HFFc6 (cell line): ENCODE measurements at places on chromosomes 7 and 10. TPM values are rescaled to one million over a fixed set of nuclear protein-coding genes. Genes with fewer than 3 reads are reported as not detected.

HOXA3 gene
- total RNA-seq = 0.33 to 0.92 TPM (median 0.48 TPM) in 3 replicates

DDIT4 gene
- 28.3 to 32.0 TPM (median 29.7 TPM) in 3 replicates for total RNA-seq

ZNF488 gene
- 0.11 TPM in 1 of 3 replicates, not detected in the others for total RNA-seq

KIFBP gene
- total RNA-seq = 37.5 to 56.2 TPM (median 48.4 TPM) in 3 replicates

KLF6 gene
- 106 to 153 TPM (median 135 TPM) in 3 replicates for total RNA-seq

PDCD4 gene
- total RNA-seq = 68.9 and 105 TPM in 2 replicates

ANKRD2 gene
- 0.30 to 6.3 TPM (median 1.2 TPM) in 3 replicates for total RNA-seq

DNA2 gene
- 4.9 to 9.8 TPM (median 7.2 TPM) in 3 replicates for total RNA-seq

PMPCB gene
- total RNA-seq = 47.4 to 56.4 TPM (median 47.5 TPM) in 3 replicates

AS3MT gene
- total RNA-seq = 1.6 to 2.4 TPM (median 1.9 TPM) in 3 replicates

PRKG1 gene
- 9.4 to 11.2 TPM (median 10.6 TPM) in 3 replicates for total RNA-seq

TMEM196 gene
- not detected in 3 replicates for total RNA-seq

DNAJC30 gene
- total RNA-seq = 18.7 and 20.8 TPM in 2 replicates
